ENCODE measurements at places on chromosomes 16 and 17.

DNA sequence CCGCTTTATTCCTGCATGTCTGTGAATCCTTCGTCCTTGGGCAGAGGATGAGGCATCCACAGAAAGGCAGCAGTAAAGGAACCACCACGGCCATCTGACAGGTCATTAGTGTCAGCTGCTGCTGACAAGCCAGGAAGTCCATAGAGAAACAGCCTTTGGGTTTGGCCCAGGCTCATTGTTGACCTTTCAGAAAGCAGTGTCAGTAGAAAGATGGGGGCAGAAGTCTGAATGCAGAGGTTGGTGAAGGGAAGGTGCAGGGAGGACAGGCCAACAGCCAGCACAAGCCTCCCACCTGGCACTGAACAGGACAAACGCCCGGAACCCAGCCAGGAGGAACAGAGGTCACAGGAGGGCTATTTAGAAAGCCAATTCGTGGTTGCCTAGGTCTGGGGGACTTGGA, 105.8 kb downstream of the VAT1L start:
- no peak for DNase-seq
- no peaks in the 10 kb centered on the region for H3K4me1 ChIP-seq
- no peaks in the 10 kb centered on the region for H3K36me3 ChIP-seq
- no peak overlapping the region for H3K4me3 ChIP-seq
- peaks cover 2% of the 10 kb centered on the region for H3K27me3 ChIP-seq

- H3K4me3 ChIP-seq, result no peak overlapping the region
- H3K36me3 ChIP-seq, result no peaks in the 10 kb centered on the region
- no peaks in the 10 kb centered on the region for H3K4me1 ChIP-seq
Observed at GRCh38 chr16:59597269-59597668, 863.2 kb upstream of the GOT2 start.

DNA sequence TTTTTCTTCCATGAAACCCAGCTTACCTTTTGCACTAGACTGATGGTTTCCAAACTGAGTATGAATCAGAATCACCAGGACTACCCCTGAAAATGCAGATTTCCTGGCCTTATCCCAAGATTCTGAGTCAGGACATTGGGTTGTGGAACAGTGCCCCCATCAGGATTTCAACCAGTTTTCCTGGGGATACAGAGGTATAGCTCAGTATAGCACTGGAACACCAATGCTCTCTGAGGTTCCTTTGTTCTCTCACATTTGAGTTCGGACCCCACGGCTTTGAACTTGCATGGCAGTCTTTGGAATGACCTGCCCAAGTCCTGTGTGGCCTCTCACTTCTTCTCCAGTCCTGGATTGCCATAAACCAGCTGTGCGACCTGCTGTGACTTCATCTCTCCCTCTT, 12.8 kb upstream of the CCL8 start:
- DNase-seq, result no peak
- H3K27me3 ChIP-seq, result peaks cover 6% of the 10 kb centered on the region
- no peaks in the 10 kb centered on the region for H3K36me3 ChIP-seq
- H3K27ac ChIP-seq, result no peak overlapping the region
- no peak overlapping the region for H3K4me3 ChIP-seq

DNA sequence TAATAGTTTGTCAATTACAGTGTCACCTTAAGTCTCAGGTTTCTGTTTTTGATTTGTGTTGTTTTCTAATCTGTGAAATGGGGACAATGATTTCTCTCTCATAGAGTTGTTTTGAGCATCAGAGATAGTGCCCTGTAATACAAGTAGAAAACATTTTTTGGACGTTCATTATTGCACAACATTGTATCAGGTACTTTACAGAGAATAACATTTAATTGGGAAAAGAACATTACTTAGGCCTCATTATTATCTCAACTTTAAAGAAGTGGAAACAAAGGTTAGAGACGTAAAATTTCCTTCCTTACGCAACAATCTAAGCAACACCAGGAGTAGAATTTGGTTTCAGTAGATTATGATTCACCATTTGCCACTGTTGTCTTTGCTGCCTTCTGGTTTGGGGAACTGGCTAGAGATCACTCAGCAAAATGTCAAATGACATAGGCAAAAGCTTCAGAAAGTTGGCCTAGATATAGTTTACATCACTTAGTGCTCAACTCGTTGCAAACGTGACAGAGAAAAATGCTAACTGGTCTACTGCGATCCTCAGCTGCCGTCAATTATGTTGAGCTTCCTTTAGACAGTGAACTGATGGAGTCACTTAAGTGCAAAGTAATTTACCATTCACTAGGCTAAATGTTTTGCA, 1026.8 kb downstream of the CDH11 start:
- no peaks in the 10 kb centered on the region for H3K27me3 ChIP-seq
- H3K27ac ChIP-seq, result no peak overlapping the region
- H3K4me1 ChIP-seq, result no peaks in the 10 kb centered on the region

DNA sequence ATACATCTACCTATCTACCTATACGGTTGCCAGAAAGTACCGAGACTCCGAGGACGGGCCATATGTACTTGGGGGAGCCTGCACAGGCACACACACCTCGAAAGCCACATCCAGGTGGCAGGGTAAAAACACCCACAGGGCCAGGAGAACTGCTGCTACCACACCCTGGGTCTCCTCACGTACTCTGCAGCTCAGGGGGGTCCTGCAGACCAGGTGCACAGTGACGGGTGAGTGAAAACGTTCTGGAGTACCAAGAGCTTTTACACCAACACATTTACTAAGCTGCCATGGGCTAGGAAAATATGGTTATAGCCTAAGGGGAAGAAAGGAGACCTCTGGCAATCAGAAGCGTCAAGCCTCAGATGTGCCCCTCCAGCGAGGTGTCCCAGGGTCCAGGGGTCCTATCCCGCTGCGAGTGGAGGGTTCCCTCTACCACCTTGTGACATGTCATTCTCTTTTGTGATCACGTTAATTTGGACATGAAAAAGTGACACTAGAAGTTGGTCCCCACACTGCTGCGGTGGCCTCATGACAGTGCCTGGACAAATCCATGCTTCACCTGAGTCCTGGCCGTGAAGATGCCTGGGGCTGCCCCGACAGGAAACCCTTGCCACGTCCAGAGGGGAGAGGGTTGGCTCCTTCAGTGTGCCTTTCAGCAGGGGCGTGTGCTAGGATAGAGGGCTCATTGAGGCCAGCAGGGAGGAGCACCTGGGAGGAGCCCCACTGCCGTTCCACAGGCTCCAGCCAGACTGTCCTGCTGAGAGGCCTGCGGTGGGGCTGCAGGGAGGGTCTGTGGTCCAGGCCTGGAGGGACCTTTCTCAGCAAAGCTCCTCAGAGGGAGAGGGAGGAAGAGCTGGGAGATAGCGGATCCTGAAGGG, 1.8 kb downstream of the CANT1 start:
- H3K27me3 ChIP-seq, result no peaks in the 10 kb centered on the region
- peaks cover 2% of the 10 kb centered on the region for H3K36me3 ChIP-seq
- peak overlapping the region; percentile 84 for H3K4me3 ChIP-seq

DNA sequence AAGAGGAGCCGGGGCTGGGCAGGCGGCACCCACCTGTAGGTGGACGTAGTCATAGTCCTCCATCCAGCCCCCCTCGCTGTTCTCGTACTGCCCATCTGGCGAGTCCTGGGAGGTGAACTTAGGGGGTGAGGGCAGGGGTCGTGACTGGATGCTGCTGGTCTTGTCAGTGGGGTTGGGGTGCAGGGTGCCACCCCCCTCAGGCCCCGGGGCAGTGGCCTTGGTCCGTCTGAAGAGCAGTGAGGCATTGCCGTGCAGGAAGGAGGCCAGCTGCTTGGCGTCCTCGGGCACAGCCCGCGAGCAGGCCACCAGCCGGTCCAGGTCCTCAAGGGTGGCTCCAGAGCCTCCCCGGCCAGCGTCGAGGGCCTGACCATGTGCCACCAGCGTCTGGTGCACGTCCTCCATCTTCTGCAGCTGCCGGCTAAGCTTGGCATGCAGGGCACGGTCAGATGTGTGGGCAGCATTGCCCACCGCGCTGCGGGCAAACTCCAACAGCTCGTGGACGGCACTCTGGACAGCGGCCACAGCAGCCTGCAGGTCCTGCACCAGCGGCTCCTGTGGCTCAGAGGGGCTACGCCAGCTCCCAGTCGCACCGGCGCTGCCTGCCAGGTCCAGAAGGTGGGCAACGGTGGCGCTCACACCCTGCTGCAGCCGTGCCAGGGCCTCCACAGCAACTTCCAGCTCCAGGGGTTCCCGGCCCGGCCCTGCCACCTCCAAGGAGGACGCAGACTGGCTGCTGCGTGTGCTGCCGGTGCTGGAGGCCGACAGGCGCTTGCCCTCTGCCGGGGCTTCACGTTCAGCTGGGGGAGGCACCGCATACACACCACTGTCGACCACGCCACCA, 16.3 kb downstream of the CTRB1 start:
- no peak overlapping the region for H3K4me3 ChIP-seq
- H3K27me3 ChIP-seq, result peaks cover 1% of the 10 kb centered on the region
- H3K4me1 ChIP-seq, result peaks cover 5% of the 10 kb centered on the region
- H3K36me3 ChIP-seq, result no peaks in the 10 kb centered on the region

DNA sequence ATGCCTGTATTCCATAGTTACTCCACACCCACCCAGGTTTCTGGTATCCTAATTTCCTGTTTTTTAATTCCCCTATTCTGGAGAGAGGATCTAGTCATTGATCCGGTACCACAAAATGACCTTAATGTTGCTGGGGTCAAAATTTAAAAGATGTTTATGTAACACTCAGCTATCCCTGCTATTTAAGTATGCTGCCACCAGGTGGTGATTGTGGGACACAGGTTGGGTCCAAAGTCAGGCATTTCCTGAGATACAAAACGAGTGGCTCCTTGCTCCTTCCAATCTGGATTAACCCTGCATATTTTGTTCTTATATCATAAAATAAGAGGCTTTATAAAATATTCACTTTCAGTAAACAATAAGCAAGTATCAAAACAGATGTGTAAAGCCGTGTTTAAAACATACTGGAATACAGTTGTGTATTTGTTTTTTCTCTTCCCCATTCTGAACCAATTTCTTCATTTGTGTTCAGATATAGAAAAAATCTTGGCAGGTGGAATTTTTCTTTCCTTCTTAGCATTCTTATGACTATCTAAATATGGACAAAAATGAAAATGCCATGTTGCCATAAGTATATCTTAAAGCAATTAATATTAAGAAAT, 16.3 kb downstream of the HS3ST4 start:
- H3K27ac ChIP-seq, result no peak overlapping the region
- peaks cover 10% of the 10 kb centered on the region for H3K27me3 ChIP-seq

- peaks cover 68% of the 10 kb centered on the region for H3K4me1 ChIP-seq
- H3K27me3 ChIP-seq, result no peaks in the 10 kb centered on the region
- H3K4me3 ChIP-seq, result peak overlapping the region; percentile 77
- DNase-seq, result no peak
- H3K36me3 ChIP-seq, result peaks cover 8% of the 10 kb centered on the region
- peak overlapping the region; percentile 97 for H3K27ac ChIP-seq
Observed at GRCh38 chr17:67441896-67442219, 64.8 kb downstream of the PITPNC1 start.

- no peaks in the 10 kb centered on the region for H3K4me1 ChIP-seq
- peaks cover 6% of the 10 kb centered on the region for H3K27me3 ChIP-seq
- no peaks in the 10 kb centered on the region for H3K36me3 ChIP-seq
- no peak overlapping the region for H3K4me3 ChIP-seq
Observed at GRCh38 chr16:74760007-74760767, 14.4 kb downstream of the FA2H start.

- peaks cover 74% of the 10 kb centered on the region for H3K36me3 ChIP-seq
- no peak for DNase-seq
- H3K4me1 ChIP-seq, result peaks cover 36% of the 10 kb centered on the region
Observed at GRCh38 chr16:58187092-58187491, 10.8 kb downstream of the CSNK2A2 start.
